ENCODE measurements at places on chromosomes 6 and 20.
A peak's percentile ranks its signal among the peaks of the same experiment; 100 is the strongest.

- no peak for DNase-seq
These were observed 58.3 kb upstream of the TSHZ2 start for GRCh38 chr20:52913650-52914387.

- DNase-seq = no peak
These were observed 2.4 kb downstream of the MARCKS start for GRCh38 chr6:113859349-113860180.

DNA sequence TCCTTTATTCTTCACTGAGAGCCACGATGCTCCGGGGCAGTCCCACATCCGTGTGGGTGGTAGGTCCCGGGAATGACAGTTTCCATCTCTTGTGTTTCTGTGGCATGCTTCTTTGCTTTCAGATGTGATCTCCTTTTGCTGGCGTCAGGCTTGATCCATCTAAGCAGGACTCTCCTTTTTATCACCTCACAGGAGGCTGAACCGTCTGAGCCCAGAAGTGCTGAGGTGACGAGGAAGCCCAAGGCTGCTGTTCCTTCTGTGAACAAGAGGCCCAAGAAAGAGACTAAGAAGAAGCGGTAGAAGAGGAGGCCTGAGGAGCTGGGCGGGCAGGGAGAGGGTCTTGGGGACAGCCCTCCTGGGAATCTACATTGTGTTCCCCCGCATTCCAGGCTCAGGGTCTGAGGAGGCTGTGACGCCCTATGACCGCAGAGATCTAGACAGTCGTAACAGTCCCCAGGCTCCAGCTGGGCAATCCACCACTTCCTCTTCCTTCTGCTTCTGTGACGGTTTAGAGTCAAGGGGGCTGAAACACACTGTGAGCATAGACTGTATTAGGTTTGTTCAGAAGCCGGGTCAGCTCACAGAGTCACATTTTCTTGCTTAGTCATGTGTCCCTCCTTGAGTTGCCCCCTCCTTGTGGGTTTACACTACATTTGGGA, 26.8 kb downstream of the MANBAL start:
- DNase-seq = no peak

- no peak for DNase-seq
These were observed 60.1 kb downstream of the FBXO5 start for GRCh38 chr6:152922706-152923105.

- no peak for DNase-seq
These were observed 392.5 kb upstream of the SASH1 start for GRCh38 chr6:147949981-147950622.

GRCh38 chr6:47335466-47335865, 25.8 kb upstream of the TNFRSF21 start:
- no peak for DNase-seq

DNA sequence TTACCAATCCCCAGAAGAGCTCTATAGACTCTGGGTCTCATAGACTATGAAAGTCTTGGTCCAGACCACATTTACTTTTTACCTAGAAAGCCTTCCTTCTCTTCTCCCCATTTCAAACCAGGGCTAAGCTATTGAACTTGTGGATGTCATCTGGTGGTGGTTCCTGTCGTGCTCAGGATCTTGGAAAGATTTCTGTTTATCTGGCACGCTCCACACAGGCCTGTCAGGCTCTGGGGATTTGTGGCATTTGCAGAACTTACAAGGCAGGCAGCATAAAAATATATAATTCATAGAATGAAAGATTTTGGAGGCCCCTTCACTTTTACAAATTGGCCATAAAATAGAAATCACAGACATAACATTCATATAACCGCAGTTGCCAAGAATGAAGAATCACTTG, 188.1 kb downstream of the UST start:
- DNase-seq = no peak

GRCh38 chr20:63966944-63967322, 2.8 kb downstream of the ZNF512B start:
- DNase-seq = no peak

DNA sequence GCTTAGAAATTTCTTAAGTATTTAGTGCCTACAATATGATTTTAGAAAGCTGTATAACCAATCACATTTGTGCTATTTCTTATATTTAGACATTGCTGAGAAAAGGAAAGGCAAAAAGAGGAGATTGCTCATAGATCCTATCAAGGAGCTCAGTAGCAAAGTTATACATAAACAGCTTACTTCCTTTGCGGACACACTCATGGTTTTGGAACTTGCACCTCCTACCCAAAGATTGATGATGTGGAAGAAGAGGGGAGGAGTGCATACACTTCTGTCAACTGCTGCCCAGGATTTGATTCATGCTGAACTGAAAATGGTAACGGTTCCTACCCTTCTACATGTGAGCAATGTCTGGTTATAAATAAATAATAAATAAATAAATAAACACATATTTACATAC, 16.7 kb downstream of the RAD21L1 start:
- DNase-seq = no peak

- DNase-seq = no peak
These were observed 310.0 kb downstream of the ESR1 start for GRCh38 chr6:152117156-152118133.

GRCh38 chr6:168457653-168457934, 16.6 kb downstream of the SMOC2 start:
- DNase-seq = no peak

DNA sequence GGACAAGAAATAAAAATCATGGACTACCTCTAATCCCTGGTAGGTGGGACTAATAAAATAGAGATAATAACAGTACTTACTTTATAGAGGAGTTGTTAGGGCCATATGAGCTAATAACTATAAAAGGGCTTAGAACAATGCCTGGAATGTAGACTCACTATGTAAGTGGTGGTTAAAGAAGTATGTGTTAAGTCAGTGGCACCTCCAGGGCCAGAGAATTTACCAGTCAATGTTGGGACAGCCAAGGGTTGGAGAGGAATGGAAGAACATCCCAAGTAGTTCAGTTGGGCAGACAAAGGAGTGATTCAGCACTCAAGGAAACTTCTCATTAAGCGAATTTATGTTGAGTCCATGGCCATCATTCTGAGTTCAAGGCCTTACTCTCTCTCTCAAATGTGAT, 116.8 kb downstream of the OTOR start:
- no peak for DNase-seq

- DNase-seq = no peak
These were observed 96.3 kb downstream of the PREX1 start for GRCh38 chr20:48731536-48731935.

DNA sequence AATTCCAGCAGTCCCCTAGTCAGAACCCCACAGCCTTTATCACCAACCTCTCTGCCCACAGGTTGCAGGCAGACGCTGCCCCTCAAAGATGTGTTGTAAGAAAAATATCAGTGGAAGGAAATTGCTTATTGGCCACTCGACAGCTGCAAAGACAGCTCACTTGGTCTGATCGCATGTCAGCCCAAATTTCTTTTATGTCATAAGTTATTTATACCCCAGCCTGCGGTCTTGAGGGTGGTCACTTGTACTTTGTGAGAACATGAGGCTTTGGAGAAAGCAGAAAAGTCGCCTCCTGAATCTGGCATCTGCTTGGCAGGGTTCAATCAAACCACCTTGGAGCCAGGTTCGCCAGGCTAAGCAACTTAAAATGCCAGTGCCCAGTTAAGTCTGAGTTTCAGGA, 236.5 kb upstream of the CDH4 start:
- DNase-seq = no peak

DNA sequence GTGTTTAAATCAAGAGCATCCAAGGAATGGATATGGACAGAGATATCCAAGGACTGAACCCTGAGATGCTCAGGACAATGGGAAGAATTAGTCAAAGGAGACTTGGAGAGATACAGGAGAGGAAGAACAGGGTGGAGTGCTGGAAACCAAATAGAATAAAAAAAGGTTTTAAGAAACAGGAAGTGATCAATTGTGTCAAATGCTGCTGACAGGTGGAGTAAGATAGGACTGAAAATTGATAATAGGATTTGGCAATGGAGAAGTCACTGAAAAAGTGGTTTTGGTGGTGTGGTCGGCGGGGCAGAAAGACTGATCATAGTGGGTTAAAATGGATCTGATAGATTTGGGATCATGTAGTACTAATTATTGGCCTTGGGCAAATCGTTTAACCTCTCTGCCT, 37.9 kb upstream of the PNRC1 start:
- no peak for DNase-seq

DNA sequence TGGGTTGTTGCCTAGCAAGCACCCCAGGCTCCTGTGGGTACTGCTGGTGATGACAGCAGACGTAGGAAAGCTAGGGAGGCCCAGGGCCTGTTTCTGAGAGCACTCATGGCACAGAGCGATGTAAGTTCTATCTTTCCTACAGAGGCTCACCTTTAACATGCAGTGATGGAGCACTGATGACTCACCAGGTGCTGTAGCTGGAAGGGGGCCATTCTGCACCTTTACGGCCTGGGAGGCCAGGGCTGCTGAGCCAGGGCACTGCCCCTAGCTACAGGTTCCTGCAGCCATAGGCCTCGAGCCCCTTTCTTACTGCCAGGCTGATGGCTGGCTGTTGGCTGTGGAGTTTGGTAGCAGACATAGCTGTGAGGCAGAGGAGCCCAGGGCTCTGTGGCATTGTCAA, 31.1 kb upstream of the GPR6 start:
- DNase-seq = no peak

- no peak for DNase-seq
These were observed 115.9 kb downstream of the KLHL32 start for GRCh38 chr6:97040355-97040860.

GRCh38 chr20:63446216-63447024, 26.0 kb downstream of the KCNQ2 start:
- no peak for DNase-seq

DNA sequence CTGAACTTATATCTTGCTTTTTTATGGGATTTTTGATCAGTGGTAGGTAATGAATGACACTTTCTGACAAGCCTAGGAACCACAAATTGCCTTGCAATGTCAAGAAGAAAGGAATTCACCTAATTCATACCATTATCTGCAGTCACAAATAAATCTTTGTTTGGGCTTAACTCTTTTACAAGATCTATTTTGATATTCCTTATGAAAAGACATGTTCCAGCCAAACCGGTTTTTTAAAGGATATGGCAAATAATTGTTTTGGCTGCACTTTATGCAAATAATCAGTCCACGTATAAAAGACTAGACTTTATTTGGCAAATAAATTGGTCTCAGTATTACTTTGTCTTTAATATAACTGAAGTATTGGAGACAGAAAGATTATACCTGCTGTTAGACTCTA, 771.7 kb upstream of the ADGRB3 start:
- no peak for DNase-seq

DNA sequence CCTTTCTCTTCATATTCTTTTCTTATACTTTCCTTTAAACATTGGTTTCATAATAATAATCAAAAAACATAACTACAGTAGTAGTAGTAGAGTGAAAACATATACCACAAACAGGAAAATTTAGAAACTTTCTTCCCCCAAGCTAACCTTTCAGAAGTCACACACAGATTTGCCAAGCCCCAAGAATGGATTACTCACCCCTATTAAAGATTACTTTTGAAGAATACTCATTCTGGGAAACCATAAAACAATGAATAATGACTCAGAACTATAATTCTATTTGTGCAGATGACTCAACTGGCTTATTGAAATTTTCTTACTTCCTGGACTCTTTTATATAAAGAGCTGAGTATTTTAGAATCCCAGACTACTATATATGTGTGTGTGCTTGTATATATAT, 119.4 kb upstream of the GJE1 start:
- no peak for DNase-seq

DNA sequence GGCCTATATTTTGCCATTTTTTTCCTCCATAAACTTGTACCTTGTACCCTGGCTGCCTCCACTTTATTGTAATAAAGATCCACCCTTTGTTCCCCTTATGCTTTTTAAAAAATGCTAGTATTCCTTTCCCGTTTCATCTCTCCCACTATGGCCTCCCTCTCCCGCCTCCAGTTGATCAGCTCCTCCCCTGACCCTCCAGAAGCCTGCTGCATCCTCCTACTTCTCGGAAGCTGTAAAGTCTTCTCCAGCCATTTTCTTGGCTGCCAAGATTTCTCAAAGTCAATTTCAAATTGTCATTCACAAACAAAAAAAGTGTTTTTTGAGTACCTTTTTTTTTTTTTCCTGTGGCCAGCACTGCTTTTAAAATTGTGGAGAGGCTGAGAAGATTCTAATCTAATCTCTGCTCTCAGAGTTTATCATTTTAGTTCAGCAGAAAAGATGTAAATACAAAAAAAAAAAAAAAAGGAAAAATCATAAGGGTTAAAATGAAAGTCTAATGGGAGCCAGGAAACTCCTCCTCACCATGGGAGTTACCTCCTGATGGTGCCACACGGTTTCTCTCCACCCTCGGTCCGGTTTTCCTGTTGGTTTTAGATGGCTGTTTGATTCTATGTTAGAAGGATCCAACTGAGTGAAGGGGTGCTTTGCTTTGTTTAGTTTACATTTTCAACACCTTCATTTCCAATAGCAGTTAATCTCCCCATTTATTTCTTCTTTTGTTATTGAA, 103.0 kb upstream of the KCNK16 start:
- no peak for DNase-seq

GRCh38 chr6:162337412-162337811, 390.2 kb downstream of the PRKN start:
- DNase-seq = no peak

GRCh38 chr20:20205862-20206236, 153.5 kb downstream of the CFAP61 start:
- DNase-seq = no peak

DNA sequence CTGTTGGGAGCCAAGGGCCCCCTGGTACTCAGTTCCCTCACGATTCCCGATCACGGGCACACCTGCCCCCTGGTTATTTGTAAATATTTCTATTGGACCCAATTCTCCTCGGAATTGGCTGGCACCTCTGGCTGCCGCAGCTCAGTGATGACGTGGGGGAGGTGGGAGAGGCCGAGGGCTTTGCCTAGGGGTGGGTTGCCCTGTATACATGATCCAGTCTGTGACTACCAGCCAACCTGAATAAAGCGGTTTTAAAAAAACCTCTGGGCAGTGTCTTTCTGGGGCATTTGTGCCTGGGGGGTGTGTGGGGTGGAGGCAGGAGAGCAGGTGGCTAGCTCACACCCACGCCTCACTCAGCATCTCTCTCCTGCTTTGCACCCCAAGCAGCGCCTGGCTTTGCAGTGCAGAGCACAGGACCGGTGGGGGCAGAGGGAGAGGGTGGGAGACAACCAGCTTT, 42.2 kb downstream of the VSTM2L start:
- peak; percentile 13 for DNase-seq

- no peak for DNase-seq
These were observed 136.9 kb downstream of the CD83 start for GRCh38 chr6:14254505-14254904.

- no peak for DNase-seq
These were observed 143.3 kb downstream of the KHDC1L start for GRCh38 chr6:73081955-73082354.

DNA sequence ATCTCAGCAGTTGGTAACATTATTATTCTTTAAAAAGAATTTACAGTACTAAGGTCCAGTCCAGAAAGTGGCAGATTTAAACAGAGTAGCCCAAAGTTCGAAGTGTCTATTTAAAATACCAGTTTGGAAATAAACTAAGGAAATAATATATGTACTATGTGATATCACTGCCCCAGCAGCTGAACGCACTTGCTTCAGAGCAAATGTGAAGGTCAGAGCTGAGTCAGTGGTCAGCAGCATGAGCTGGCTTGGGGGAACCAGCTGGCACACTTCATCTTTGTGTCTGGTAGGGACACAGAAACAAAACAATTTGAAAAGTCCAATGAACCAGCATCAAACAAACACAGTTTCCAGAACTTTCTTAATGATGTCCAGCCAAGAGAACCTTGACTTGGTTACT, 15.4 kb downstream of the TMEM14B start:
- DNase-seq = no peak
